ENCODE measurements at places on chromosomes 12 and 14.

- DNase-seq: no peak
Measured at GRCh38 chr12:110339184-110339952, 58.3 kb downstream of the ATP2A2 start.

- DNase-seq: no peak
Measured at GRCh38 chr14:51999084-51999483, 9.7 kb downstream of the RTRAF start.

DNA sequence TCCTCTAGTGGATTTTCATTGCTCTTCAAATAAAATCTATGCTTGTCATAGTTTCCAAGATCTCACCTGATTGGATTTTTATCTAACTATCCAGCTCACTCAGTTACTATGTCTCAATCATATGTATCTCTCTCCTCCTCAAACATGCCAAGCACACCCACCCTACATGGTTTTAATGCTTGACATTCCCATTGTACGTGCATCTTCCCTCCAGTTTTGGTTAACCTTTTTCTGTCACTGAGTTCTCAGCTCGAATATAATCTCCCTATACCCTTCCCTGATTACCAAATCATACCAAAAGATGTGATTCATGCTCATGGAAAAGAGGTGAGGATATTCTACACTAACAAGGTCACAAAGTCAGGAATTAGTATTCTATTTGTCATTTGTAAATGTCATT, 12.0 kb upstream of the PTPRQ start:
- DNase-seq: no peak

DNA sequence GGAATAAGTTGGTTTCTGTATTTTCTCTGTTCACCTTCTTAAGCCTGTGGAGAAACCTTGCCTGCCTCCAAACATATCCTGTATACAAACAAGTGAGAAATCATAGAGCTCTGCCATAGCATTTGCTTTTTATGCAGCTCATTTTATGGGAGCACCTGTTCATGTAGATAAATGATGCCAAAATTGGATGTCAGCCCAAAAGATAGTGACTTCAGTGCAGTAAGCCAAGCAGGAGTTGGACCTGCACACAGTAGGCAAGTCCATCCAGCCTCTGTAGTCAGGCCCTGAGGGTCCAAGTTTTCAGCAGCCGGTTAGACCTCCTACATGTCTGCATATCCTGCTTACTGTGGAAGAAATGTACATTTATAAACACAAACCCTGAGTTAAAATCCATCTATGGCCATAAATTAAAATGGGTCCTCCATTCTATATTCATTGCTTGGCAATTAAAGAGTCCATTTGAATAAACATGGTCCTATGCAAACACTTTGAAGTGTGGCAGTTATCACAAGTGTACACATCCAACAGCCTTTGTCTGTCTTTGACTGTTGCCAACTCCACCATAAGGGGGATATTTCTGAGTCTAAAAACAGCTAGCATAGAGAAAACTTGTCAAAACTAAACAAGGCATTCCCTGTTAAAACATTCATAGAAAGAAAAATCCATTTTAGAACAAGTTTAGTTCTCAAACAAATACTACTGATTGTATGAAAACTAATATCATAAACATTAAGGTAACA, 847.8 kb downstream of the RPS29 start:
- DNase-seq: no peak
